ENCODE measurements at places on chromosomes 2 and 18.

GRCh38 chr2:190186238-190186637, 123.7 kb upstream of the MSTN start:
- DNase-seq, result no peak

GRCh38 chr18:76633588-76634269, 138.7 kb upstream of the ZNF516 start:
- DNase-seq, result no peak

DNA sequence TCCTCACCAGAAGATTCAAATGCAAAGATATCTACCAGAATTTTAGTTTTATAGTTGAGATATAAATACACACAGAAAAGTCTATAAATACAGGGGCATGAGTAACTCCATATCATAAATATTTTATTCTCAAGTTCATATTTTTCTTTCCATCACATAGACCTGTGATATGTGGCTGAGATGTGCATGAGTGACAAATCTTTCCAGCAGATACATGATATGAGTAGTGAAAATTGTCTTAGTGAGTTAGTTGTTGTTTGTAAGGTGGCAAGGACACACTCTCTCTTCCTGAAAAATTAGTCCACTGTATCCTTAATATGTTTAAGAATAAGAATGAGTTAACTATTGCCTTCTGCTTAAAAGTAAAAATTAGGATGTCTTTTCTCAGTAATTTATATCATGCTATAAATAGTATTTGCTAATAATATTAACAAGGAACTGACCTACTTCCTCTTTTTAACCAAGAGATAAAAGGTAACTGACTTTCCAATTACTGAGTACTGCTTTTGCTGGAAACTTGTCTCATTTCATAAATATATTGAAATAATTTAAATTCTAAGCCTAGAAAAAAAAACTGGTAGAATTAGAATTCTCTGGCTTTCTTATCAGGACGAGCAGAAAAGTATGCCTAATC, 85.2 kb upstream of the SESTD1 start:
- no peak for DNase-seq

- no peak for DNase-seq
These were observed 226.2 kb downstream of the MC4R start for GRCh38 chr18:60146220-60146960.

GRCh38 chr2:27915874-27916273, 25.3 kb downstream of the BABAM2 start:
- no peak for DNase-seq

DNA sequence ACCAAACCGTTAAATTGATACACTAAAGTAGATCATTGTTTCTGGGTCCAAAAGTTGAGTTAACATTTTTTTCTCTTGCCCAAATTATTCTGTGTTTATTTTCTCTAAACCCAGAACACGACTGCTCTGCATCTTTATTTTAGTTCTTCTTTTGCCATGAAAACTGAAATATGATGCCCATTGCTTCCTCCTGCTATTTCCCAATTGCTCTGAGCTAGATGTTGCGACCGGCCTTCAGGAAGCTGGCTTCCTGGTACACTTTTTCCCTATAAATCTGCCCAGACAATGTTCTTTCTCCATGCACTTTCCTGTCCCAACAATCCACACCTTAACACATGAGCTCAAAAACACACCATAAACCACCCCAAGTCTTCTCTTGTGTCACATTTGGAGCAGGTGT, 501.4 kb downstream of the FBXO15 start:
- DNase-seq, result peak; percentile 73

- peak; percentile 21 for DNase-seq
These were observed 670.7 kb upstream of the ZNF804A start for GRCh38 chr2:183927406-183928325.

DNA sequence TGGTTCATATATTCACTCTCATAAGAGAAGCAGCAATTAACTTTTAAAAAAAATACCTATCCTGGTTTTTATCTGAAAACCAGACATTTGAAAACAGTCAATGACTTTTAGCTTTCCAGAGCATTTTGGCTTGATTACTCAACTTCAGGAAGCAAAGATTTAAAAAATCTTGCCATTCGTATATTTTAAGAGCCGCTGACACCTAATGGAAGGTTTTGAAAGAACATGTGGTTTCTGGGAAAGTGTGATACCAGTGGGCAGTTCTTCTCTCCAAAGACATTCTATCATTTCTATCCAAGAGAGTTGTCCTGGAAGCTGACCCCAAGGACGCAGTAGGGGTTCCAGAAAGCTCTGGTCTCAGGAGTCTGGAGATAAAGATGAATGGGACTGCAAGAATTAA, 234.7 kb downstream of the TTC32 start:
- DNase-seq, result peak; percentile 72

Data from adipocyte (in vitro differentiated cells).